ENCODE measurements at places on chromosomes 12 and 14.

DNA sequence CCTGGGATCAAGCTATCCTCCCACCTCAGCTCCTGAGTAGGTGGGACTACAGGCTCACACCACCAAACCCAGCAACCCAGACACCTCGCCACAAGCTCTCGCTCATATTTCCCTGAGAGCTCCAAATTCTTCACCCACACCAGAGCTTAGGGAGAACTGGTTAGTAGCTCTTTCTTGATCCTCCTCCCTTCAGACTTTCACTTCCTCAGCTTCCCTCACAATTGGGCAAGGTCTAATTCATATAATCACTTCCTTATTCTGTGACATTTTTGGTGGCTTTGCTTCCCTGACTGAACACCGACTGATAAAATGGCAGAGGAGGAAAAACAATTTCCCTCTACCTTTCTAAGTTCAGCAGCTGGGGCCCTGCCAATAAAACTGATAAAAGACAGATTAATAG, 88.5 kb downstream of the GXYLT1 start:
- DNase-seq, result no peak

- peak; percentile 14 for DNase-seq
These were observed 61.8 kb downstream of the GLT1D1 start for GRCh38 chr12:128914908-128915563.

- DNase-seq, result no peak
These were observed 42.7 kb upstream of the CRACR2A start for GRCh38 chr12:3795492-3796133.

GRCh38 chr12:76003355-76003638, 28.3 kb downstream of the PHLDA1 start:
- no peak for DNase-seq

DNA sequence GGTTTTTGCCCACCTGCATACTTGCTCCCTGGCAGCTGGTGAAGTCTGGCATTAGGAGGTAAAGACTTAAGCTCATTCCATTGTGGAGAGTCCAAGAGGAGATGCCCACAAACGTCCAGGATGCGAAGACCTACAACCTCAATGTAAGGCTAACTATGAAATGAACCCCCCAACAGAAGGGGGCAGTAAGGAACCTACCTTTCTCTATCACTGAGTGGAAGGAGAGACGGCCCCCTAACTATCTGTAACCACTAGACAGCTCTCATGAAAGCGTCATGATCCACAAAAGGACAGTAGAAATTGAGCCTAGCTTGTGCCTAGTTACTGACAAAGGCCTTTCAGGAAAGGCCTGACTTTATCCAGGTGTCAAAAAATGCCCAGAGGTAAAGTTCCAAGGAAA, 55.3 kb downstream of the ZFYVE21 start:
- no peak for DNase-seq

GRCh38 chr14:36091096-36091495, 85.4 kb downstream of the PTCSC3 start:
- DNase-seq, result no peak

- no peak for DNase-seq
These were observed 251.6 kb downstream of the TRHDE start for GRCh38 chr12:72523754-72524153.

DNA sequence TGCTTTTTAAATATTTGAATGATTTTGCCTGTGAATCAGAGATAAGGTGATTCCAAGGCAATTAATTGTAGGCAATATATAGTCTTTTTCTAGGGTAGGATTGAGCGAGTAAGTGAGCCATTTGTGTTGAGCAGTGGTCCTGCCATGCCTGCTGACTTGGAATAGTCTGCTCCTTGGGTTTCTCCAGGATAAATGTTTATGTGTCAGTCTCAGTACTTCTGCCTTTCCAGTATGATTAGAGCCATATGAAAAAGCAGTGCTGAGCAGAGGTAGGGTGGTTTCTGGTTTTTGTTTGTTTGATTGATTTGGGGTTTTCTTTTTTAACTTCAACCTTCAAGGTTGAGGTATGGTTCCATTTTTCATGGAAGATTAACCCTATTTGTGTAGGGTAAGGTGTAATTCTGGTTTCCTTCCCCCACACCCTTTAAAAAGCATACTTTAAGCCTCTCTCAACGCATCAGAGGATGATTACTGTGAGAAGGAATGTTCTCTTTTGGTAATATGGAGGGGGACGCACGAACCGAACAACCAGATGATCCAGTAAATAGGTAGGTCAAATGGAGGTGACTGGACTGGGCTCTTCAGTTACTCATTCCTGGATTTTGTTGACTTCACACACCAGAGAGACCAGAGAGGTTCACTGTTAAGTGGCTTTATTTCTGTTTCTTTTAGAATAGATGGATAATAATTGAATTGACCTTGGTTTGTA, 22.7 kb downstream of the FRMD6 start:
- no peak for DNase-seq

DNA sequence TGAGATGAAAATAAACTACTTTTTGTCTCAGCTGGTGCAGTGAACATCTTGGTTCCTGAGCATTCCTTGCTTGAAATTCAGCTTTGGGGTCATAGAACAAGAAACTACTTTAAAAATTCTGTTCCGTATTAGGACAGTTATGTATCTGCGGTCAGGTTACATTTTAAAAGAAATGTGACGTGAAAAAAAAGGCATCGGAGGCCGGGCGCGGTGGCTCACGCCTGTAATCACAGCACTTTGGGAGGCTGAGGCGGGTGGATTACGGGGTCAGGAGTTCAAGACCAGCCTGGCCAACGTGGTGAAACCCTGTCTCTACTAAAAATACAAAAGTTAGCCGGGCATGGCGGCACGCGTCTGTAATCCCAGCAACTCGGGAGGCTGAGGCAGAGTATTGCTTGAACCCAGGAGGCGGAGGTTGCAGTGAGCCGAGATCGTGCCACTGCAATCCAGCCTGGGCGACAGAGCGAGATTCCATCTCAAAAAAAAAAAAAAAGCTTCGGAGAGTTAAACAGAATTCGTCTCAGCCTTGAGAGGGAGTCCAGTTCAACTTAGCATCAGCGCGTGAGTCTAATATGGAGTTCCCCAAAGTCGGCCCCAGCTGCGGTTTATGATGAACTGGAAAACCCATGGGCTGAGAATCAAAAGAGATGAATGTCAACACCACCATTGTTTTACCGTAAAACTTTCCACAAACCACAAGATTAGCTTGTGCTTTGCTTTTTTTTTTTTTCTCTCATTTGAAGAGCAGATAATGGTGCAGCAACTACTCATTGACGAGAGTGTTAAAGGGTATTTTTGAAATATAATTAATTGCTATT, 2.1 kb upstream of the SLC2A13 start:
- DNase-seq, result no peak

DNA sequence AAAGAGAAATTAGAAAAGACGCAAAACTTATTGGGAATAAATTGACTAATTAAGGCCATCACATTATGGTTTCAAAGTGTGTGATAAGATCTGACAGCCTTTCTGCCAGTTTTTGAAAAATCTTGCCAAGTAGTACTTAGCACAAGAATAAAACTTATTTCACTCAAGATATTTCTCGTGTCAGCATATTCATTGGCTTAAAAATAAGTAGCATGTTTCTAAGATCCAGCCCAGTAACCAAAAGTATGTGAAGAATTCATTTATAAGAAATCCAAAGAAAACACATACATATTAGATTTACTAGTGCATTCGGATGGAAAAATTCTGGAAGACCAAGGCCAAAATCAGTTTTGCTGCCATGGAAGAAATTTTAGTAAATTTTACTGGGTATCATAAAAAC, 1135.0 kb downstream of the GALC start:
- no peak for DNase-seq

DNA sequence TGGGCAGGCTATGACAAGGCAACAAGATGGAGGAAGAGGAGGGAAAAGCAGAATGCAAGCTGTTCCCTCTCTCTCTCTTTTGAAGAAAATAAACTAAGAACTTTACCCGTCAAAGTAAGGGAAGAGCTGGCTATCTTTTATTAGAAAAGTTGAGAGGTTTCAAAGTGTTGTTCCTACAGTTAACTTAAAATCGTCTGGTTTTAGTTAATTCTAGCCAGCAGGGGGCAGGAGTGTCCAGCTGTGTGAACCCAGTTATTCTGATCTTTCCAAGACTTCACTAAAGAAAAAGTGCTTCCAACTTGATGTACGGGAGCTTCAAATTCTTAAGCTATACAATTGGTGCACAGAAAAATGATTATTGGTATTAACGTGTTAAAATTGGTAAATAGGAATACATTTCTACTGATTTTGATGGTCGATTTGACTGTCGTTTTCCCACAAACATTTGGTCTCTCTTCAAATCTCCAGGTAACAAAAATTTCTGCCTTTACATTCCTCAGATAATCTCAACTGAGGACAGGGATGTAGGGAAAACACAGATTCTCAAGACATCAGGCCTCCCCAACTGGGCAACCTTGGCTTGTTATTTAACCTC, 28.4 kb upstream of the MON2 start:
- peak; percentile 11 for DNase-seq

DNA sequence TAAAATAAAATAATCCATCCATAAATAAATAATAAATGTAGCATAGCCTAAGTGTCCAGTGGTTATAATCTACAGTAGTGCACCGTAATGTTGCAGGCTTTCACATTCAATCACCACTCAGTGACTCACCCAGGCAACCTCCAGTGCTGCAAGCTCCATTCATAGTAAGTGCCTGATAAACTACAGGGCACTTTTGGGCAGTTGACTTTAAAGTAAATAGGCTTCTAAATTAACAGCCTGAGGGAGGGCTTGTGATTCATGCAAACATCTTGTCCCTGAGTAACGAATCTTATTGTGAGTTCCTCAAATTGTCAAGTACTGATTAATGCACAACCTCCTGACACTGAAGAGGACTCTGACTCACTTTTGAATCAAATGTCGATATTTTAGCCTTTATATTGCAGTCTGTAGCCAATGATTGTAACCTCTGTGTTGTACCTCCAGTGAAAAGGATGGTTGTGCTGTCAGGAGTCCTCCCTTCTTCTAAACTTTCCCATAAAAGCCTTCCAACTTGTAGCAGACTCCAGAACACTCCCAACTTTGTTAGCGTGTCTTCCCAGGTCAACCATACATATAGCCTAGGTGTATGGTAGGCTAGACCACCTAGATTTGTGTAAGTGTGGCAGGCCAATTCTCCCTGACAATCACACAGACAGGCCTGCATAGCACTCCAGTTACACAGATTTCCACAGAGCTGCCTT, 55.0 kb upstream of the BICD1 start:
- no peak for DNase-seq

GRCh38 chr14:31205681-31206535, 1.7 kb downstream of the HECTD1 start:
- no peak for DNase-seq

GRCh38 chr12:59657266-59657665, 61.4 kb downstream of the SLC16A7 start:
- DNase-seq, result no peak

DNA sequence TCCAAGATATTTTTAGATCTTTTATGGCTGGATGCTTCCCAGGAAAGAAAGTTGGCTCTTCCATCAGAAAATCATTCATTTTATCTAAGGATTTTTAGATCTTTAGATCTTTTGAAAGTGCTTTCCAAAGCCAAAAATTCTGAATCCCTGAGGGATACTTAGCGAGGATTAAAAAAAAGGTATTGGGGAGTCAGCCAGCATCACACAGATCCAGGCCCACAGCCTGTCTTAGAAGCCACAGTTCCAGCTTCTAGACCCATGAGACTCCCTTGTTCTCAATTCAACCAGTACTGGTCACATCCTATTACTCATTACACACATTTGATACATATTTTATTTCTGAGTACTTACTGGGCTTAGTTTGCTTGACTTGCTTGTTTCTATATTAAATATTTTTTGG, 49.9 kb downstream of the TSPAN8 start:
- DNase-seq, result no peak

GRCh38 chr12:58695263-58695662, 225.0 kb downstream of the LRIG3 start:
- no peak for DNase-seq

GRCh38 chr12:122820838-122821271, 14.4 kb upstream of the HIP1R start:
- DNase-seq, result no peak

DNA sequence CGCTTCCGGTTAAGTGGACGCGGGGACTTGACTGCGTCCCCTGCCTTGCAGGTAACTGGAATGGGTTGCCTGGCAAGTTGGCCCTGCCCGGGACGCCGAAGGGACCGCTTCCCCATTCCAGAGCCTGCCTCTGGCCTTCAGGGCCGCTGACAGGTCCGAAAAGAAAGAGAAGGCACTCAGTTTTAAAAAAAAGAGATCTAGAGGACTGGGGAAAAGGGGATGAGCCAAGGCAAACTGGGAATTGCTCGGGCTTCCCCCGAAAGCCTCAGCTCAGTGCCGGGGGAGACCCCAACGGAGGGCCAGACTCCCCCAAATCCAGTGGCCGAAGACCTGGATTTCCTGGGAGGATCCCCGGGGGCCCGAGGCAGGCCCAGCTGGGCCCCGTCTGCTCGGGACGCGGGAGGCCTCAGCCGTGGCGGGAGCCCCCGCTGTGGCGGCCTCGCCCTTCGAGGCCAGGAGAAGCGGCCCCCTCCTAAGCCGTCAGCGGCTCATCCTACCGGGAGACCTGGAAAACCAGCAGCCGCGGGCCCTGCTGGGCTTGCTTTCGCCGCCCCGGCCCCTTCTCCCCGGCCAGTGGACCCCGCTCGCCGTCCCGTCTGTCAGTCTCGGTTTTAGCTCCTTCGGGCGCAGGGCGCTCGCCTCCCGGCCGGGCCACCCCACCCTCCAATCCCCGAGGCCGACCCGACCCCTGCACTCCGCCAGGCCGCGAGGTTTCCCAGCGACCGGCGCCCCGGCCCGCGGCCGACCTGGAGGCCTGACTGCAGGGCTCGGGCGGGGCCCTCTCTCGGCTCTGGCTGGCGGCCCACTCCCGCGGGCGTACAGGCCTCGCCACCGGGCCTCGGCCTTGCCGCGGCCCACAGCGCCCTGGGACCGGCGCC, 12.5 kb downstream of the OTX2 start:
- no peak for DNase-seq
